ENCODE measurements at places on chromosomes 3 and 15.

DNA sequence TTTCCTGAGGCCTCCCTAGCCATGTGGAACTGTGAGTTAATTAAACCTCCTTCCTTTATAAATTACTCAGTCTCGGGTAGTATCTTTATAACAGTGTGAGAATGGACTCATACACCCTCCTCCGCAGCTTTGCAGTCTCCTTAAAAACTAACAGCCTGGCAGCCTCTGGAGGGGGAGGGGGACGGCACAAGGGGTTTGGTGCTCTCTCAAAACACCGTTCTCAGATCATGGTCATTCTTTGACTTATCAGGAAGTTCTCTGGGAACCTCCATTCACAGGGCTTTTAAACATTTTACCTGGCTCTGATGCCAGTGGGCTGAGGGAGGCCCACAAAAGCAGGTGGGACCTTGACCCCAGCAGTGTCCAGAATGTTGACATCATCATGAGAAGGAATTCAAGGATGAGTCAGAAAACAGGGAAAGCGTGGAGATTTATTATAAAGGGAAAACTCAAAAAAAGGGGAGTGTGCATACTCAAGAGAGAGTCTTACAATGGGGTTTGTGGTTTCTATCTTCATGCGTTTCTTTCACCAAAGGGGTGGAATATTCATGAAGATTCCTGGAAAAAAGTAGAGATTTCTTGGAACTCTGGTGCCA is 43.9 kb downstream of the ONECUT1 start:
- DNase-seq: no peak

GRCh38 chr15:40845511-40846284 is 1.9 kb downstream of the SPINT1 start:
- DNase-seq: no peak

- no peak for DNase-seq
Observed at GRCh38 chr3:187521546-187521945, 148.6 kb downstream of the SST start.

GRCh38 chr3:27171113-27171512 is 198.1 kb downstream of the NEK10 start:
- DNase-seq: no peak

GRCh38 chr3:42504334-42505127 is 2.1 kb downstream of the VIPR1 start:
- DNase-seq: no peak

DNA sequence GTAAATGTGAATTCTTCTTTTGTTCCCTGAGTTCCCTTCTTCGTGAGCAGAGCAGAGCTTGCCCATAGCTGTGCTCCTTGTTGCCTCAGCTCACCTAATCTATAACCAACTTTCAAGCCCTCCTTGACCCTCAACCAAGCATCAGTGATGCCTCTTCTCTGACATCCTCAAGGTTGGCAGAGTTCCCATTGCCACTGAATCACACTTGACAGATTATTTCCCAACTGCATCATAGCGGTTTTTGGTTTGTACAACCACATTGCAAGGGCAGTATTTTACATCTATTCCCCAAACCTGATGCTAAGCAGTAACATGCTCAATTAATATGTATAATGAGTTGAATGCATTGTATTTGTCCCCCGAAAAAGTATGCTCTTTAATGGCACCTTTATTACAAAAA is 133.0 kb upstream of the SNTN start:
- no peak for DNase-seq

DNA sequence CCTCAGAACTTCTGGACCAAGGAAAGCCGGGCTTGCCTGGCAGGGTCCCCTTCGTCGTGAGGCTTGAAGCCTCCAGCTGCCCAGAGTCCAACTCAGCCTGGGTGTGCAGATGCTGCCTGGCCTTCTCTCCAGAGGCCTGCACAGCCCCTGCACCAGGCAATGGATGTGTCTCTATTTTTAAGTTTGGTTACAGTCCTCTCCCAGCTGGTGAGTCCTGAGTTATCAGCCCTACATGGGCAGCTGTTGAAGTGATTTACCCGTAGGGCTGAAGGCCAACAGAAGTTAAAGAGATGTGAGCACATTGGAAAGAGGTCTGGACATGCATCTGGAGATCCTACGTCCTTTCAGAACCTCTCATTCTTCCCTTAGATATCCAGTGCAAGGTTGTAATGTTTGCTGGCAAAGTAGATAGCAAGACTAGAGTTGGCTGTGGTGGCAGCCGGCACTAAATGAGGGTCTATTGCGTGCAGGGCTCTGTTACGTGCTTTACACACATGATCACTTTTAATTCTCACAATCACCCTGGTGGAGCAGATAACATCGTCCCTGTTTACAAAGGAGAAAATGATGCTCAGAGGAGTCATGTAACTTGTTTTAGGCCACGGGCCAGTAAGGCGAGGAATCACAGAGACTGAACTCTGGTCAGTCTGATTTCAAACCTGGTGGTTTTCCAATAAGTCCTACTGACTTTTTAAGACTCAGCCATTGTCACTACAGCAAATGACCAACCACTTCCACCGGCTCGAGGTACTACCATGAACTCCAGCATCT is 9.9 kb downstream of the FYCO1 start:
- DNase-seq: no peak

DNA sequence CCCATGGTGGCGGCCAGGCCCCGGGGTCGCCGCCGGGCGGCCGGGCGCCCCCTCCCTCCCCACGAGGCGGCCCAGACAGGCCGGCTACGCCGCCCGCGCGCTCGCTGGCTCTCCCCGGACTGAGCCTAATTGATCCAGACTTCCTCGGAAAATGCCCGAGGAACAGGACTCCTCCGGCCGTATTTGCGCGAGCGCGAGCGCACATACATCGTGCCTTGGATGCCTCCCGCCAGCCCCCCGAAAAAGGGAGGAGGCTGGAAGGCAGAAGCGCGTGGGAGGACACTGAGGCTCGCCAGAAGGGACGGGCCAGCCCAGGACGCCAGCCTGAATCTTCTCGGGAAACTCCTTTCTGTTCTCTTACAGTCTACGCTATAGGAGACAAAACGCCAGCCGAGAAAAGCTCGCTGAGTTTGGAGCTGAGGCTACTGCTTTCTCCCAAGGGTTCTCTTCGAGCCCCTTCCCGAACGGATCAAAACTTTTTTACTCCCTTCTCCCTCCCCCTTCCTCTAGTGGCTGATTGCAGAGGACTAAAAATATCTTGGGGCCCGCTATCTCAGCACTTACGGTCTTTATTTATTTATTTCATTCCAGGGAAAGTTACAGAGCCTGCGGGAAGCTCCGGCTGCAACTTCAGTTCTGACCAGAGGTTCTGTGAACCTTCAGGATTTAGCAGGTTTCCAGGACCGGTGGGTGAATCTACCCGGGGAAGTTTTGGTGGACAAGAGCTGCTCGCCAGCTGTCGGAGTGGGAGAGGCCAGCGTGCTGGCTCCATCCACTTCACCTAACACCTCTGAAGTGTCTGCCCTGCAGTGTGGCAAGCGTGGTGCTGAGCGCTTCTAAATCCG is at the start of gene PDZRN3:
Gene PDZRN3, minus strand, starts transcription at position 121 of the 845 bp plus-strand sequence.
- no peak for DNase-seq
